ENCODE measurements at places on chromosomes 1 and 21.
A peak's percentile ranks its signal among the peaks of the same experiment; 100 is the strongest.

GRCh38 chr1:43529206-43529731 lies 1.4 kb upstream of the PTPRF start:
- peak; percentile 80 for DNase-seq

DNA sequence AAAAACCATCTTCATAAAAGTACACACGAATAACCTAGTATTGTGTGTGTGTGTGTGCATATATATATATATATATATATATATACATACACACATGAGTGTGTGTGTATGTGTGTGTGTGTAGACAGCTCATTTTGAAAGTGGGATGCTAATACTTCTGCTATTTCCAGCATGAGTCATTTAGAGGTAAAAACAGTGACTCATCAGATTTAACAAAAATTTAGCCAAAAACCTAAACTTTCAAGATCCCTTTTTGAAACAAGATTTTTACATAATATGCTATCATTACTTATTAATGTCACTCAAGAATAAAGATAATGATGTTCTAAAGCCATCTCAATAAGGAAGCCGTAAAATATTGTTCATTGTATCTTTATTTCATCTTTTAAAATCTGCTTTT lies 35.6 kb upstream of the ADGRL4 start:
- peak; percentile 57 for DNase-seq

- no peak for DNase-seq
These were observed 144.2 kb downstream of the HLX start for GRCh38 chr1:221023482-221023881.

- no peak for DNase-seq
These were observed 24.8 kb downstream of the ST6GALNAC5 start for GRCh38 chr1:76891931-76892622.

GRCh38 chr21:37043818-37044217 lies 29.1 kb downstream of the PIGP start:
- DNase-seq: no peak

GRCh38 chr21:43769325-43769958 lies 6.7 kb downstream of the CSTB start:
- no peak for DNase-seq

- DNase-seq: peak; percentile 72
These were observed 18.4 kb downstream of the RIT1 start for GRCh38 chr1:155892796-155893195.

- DNase-seq: no peak
These were observed 14.6 kb downstream of the ADAR start for GRCh38 chr1:154593390-154593789.

GRCh38 chr1:117162816-117163215 lies 41.3 kb upstream of the TRIM45 start:
- DNase-seq: no peak

- no peak for DNase-seq
These were observed 323.0 kb upstream of the PLD5 start for GRCh38 chr1:242847390-242847993.

- no peak for DNase-seq
These were observed 57.9 kb upstream of the CTBS start for GRCh38 chr1:84632137-84632536.

DNA sequence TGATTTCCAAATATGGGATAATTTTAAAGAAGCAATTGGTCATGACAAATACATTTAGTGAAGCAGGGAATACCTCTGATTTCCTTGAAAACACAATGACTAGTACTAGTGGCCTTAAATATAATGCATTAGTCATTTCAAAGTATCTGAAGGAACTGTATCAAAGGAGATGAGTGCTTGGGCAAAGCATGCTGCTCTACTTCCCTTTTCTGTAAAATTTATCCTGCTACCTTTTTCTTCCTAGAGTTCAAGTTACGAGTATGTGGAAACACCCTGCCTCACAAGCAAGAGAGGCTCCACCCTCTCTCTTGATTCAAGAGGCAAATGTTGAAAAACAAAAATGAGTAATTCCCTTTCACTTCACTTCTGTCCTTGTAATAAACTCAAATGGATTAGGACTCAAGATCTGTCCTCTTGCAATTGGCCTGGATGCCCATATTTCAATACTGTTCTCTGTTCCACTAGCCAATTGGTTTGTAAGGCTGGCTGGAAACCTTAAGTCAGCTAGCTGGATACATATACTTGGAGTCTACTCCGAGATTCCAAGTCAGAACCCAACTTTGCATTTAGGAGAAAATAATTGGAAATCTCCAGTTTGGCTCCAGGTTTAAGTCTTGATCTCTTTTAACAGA lies 92.5 kb downstream of the CDC42BPA start:
- peak; percentile 48 for DNase-seq

- DNase-seq: no peak
These were observed 290.7 kb upstream of the ZRANB2 start for GRCh38 chr1:71371581-71371980.

DNA sequence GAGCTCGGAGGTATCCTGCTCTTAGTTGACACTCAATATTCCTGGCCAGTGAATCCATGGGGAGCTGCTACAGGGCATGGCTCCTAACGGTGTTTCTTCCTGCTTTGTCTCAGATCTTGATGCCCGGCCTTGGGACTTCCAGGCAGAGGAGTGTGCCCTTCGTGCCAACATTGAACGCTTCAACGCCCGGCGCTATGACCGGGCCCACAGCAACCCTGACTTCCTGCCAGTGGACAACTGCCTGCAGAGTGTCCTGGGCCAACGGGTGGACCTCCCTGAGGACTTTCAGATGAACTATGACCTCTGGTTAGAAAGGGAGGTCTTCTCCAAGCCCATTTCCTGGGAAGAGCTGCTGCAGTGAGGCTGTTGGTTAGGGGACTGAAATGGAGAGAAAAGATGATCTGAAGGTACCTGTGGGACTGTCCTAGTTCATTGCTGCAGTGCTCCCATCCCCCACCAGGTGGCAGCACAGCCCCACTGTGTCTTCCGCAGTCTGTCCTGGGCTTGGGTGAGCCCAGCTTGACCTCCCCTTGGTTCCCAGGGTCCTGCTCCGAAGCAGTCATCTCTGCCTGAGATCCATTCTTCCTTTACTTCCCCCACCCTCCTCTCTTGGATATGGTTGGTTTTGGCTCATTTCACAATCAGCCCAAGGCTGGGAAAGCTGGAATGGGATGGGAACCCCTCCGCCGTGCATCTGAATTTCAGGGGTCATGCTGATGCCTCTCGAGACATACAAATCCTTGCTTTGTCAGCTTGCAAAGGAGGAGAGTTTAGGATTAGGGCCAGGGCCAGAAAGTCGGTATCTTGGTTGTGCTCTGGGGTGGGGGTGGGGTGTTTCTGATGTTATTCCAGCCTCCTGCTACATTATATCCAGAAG lies 16.7 kb downstream of the ALX3 start:
- no peak for DNase-seq

GRCh38 chr1:99727575-99728185 lies 38.8 kb downstream of the FRRS1 start:
- DNase-seq: peak; percentile 86

Data from NCI-H226 (cell line).